ENCODE measurements at places on chromosomes 2 and 18.

GRCh38 chr18:75248426-75249174 lies 38.0 kb downstream of the TSHZ1 start:
- no peak for DNase-seq

DNA sequence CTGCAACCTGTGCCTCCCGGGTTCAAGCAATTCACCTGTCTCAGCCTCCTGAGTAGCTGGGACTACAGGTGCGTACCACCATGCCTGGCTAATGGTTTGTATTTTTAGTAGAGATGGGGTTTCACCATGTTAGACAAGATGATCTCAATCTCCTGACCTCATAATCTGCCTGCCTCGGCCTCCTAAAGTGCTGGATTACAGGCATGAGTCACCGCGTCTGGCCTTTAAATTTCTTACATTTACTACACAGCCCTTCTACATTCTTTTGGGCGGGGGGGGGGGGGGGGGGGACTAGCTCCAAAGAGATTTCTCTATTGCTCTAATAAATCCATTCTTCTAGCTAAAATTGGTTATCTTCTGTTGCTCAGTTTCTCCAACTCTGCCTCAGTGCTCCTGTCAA lies 964.9 kb upstream of the ACVR2A start:
- no peak for DNase-seq

- DNase-seq, result no peak
Measured at GRCh38 chr2:113192459-113193100, 18.8 kb downstream of the PSD4 start.

DNA sequence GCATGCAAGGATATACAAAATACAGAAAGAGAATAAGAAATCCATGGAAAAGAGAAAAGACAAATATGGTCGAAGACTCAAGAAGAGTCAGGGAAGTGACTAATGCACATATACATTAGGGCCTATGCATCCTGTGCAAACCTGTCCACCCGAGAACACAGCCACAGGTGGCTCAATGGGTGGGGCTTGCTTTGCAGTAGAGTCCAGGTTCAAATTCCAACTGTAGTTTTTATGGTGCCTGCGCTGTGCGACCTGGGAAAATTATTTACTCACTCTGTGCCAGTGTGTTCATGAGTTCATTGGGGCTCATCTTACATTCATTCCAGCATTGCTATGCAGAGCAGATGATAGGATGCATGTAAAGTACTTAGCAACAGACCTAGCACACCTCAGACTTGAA lies 244.7 kb downstream of the CTNNA2 start:
- no peak for DNase-seq

DNA sequence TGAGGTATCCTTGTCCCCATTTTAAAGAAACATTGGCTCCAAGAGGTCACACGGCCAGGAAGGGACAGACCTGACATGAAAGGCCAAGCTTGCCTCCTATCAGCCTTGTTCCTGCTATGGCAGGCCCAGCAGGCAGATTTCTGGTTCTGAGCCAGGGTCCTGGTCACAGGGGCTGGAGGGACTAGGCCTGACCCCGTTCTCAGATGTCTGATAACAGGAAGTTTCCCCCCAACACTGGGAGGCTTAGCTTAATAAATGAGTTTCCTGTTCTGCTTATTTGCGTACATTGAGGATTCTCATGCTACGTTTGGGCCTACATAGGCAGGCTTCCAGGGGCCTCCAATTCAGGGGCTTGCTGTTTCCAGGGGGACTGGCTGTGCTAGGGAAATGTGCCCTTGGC lies 107.8 kb upstream of the LTBP1 start:
- DNase-seq, result no peak

GRCh38 chr2:37692711-37693110 lies 21.3 kb upstream of the CDC42EP3 start:
- DNase-seq, result no peak

DNA sequence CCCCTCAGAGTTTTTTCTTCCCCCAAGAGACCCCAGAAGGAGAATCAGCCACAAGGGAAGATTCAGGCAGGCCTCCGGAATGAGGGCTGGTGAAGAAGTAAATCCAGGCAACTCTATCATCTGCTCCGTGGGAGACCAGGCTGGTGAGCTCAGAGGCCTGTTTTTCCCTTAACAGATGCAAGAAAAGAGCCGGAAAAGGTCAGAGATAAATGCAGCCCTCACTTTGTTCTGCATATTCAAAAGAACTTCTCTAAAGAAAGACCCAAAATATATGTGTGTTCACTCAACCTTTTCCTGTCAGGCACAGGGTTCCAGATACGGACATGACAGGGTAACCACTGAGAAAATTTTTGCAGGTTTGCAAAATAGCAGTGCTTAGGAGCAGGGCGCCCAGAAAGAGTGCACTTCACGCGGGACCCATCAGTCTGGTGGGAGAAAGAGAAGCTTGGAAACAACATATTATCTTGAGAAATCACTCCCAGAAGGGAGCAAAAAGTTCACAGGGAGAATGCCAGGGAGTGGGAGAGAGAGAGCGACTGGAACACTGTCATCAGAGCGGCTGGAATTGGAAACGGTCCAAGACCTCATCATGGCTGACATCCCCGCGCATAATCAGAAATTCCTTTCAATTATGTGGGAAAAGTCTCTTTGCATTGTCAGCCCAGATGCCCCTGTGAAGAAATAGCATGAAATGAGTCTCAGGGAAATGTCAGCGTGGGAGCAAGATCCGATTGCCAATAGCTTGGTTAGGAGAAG lies 244.8 kb upstream of the SLC14A2 start:
- DNase-seq, result no peak

GRCh38 chr2:217477583-217477982 lies 525.2 kb downstream of the TNS1 start:
- no peak for DNase-seq

DNA sequence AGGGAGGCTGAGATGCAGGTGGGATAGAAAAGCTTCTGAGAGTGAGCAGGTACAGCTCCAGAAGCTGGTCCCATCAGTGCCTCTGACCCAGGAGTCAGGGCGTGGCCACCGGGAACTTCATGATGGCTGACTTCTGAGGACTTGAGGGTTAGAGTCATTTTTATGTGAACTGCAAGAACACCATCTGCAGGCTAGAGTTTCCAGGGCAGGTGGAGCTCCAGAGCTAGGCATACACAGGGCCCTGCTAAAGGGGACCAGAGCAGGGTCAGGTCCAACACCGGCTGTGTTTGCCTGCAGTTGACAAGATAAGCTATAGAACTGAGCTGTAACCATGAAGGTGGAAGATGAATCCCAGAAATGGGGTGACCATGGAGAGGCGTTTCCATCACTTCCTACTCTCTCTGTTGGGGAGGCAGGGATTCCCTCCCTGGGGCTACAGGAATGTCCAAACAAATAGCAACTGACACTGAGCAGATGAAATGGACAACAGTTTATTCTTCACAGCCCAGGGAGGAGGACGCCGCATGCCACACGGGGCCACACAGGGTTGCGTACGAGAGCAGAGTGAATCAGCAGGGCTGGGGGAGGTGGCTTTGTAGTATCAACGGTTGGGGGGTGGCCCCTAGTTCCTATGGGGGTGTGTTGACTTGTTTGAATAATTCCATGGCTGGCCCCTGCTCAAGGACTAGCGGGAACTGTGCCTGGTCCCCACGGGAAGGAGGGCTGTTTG lies 77.6 kb upstream of the ZNF516 start:
- no peak for DNase-seq

DNA sequence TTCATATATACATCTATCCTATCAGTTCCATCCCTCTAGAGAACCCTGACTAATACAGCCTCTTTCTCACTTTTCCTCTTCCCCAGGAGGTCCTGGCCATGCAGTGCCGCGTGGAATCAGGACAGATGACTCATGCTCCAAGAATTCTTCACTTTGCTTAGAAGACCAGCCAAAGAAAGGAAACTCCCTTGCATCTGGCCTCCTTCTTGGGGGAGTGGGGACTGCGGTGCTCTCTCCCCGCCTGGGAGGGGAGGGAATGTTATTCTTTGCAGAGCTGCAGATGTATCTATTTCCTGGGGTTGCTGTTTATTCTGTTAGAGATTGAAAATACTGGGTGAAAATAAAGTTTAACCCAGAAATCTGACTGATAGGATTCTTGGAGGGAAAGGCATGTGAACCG lies 111.5 kb upstream of the SH3BP4 start:
- DNase-seq, result no peak

- no peak for DNase-seq
Measured at GRCh38 chr2:45577441-45577840, 33.6 kb downstream of the SRBD1 start.
